Stimulated activated CD8-positive, alpha-beta memory T cell treated with anti-CD3 and anti-CD28 coated beads, Interleukin-4, amount 100 ng/mL, for 24 hours (primary cell): ENCODE measurements at places on chromosomes 7 and 10.
A peak's percentile ranks its signal among the peaks of the same experiment; 100 is the strongest.

DNA sequence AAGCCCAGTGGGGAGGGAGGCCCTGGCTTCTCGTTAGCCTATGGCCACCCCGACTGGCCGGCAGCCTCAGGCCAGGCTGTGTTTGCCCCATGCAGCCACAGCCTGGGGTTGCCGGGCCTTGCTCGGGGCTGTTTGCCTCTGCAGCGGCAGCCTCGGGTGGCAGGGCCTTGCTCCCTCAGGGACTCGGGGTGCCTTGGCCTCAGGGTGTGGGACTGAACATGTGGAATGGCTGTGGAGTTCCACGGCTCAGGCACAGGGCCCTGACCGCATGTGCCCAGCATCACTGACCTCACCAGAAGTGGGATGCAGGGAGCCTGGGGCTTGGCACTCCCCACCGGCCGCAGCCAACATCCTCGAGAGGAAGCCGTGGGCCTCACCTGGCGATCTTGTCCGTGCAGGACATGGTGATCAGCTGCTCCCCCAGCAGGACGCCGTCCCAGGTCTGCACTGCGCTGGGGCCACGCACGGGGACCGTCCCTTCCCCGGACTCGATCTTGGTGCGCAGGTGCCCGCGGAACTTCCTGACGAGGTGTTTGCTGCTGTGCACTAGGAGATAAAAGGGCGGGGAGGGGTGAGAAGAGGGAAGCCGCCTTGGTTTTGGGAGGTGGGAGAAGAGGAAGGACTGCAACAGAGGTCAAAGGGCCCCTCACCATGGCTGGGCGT lies 160.5 kb downstream of the WDR37 start:
- DNase-seq, result no peak

- DNase-seq, result no peak
Observed at GRCh38 chr10:71581376-71581775, 138.2 kb downstream of the C10orf105 start.

DNA sequence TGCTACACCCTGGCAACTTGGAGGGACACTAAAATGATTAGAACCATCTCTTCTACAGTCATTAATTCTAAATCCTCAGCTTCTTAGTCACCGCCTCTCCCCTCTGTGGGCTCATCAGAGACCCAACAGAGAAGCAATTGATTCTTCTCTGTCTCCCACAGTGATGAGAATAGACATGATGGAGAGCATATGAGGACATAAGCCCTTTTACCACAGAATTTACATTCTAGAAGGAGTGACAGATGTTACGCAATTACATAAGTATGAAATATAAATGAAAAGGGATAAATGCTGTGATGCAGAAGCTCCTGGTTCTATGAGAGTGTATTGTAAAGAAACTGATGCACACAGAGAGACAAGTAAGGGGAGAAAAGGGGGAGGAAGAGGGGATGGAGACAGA lies 18.1 kb upstream of the ABCB5 start:
- DNase-seq, result no peak

GRCh38 chr10:122181041-122181732 lies 89.9 kb upstream of the BTBD16 start:
- DNase-seq, result no peak

DNA sequence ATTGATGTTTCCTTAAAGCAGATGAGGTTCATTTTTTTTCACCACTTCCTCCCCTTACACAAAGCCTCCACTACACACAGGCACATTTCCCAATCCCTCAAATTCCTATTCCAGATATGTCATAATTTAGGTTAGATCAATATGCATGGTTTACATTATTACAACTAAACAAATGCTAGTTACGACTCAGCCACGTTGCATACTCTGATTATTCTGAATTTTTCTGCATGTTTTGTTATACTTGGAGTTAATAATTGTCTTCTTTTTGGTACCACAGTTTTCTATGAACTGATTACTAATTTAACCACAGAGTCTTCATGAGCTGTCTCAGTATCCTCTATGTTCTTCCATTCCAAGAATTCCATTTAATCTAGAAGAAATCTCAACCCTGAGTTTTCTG lies 4.4 kb upstream of the BICC1 start:
- DNase-seq, result no peak

- no peak for DNase-seq
Observed at GRCh38 chr10:125114761-125115391, 45.5 kb downstream of the CTBP2 start.

DNA sequence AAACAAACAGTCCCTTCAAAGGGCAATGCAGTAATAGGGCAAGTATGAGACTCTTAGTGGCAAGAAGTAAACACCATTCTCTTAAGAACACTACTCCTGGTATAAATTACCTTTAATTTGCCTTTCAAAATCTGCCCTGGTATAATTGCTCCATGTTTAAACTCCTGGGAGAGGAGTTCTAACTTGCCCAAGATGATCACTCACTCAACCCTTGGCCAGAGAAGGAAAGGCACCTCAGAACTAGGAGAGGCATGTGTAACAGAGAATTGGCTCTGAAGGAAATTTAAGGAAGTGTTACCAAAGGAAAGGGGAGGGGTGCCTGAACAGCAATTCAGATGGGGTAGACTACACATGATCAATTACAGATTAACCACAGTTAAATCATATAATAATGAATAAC lies 1173.6 kb upstream of the SORCS1 start:
- DNase-seq, result no peak

DNA sequence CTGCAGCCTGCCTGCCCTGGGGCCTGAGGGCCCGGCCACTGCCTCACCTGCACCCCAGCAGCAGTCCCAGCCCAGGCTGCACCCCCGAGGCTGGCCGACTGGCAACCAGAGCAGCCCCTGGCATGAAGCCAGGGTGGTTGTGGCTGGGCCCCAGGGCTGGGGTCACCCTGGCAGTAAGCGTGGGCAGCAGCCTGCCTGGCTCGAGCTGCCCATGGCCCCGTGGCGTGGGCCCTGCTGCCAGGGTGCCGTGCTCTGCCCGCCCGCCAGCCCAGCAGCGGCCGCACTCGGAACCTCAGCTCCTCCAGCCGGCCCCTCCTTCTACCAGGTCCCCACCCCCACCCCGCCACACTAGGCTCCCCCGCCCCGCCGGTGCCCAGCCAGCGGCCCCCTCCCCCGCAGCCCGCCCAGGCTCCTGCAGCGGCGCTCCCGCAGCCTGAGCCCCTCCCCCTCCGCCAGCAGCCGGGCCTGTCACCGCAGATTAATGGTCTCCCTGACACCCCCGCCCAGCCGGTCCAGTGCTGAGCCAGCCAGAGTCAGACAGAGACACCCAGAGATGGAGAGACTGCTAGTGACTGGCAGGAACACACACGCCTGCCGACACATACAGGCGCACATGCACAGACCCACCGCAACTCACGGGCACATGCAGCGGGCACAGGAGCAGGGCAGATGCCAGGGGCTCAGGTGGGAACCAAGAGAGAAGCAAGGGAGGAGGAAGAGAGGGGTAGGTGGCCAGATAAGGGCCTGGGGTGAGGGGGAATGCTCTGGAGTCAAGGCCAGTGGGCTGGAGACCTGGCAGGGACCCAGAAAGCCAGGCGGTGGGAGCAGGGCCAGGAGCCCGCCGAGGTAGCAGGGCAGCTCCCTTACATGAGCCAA lies 22.4 kb downstream of the KCNH2 start:
- DNase-seq, result no peak

GRCh38 chr10:4006051-4006450 lies 221.0 kb upstream of the KLF6 start:
- no peak for DNase-seq

GRCh38 chr7:11376529-11376928 lies 402.9 kb downstream of the PHF14 start:
- no peak for DNase-seq

DNA sequence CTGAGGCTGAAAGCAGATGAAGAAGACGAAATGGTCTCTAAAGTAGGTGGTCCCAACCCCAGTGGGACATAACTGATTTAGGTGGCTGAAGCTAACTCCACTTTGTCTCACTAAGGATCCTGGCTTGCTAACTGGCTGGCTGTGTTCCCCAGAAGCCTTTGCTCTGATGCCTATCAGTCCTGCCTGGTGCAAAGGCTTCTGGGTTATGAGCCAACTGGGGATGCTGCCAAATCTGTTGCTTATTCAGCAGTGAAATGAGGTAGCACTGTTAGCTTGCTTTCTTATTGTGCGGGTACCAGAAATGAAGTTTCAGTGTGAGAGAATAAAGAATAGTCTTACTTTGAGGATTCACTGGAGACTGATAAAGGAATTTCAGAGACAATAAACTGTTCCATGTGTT lies 18.1 kb downstream of the PRKG1 start:
- DNase-seq, result no peak

GRCh38 chr10:71471006-71471405 lies 74.3 kb downstream of the CDH23 start:
- DNase-seq, result no peak

GRCh38 chr10:86083664-86084175 lies 282.9 kb downstream of the GRID1 start:
- DNase-seq, result no peak

- no peak for DNase-seq
Observed at GRCh38 chr7:142908921-142909890, 23.7 kb upstream of the TRPV6 start.

DNA sequence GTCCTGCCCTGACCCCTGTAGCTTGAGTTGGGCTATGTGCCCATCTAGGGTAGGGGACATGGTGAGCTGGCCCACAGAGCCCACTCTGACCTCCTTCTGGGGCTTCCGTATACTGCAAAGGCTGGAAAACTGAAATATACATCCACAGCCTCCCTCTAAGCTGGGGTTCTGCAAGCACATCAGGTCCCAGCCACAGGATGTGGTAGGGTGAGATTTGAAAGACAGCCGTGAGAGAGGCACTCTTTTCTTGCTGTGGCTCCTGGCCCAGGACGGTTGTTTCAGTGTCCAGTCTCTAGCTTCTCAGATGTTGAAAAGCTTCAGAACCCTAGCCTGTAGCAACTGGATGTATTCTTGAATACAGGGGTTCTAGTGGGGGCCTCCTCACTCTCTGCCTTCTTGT lies 60.1 kb upstream of the ADRB1 start:
- DNase-seq, result no peak

- DNase-seq, result no peak
Observed at GRCh38 chr10:68052463-68052862, 22.6 kb downstream of the HERC4 start.

GRCh38 chr7:127995881-127996215 lies 35.4 kb downstream of the LRRC4 start:
- no peak for DNase-seq

DNA sequence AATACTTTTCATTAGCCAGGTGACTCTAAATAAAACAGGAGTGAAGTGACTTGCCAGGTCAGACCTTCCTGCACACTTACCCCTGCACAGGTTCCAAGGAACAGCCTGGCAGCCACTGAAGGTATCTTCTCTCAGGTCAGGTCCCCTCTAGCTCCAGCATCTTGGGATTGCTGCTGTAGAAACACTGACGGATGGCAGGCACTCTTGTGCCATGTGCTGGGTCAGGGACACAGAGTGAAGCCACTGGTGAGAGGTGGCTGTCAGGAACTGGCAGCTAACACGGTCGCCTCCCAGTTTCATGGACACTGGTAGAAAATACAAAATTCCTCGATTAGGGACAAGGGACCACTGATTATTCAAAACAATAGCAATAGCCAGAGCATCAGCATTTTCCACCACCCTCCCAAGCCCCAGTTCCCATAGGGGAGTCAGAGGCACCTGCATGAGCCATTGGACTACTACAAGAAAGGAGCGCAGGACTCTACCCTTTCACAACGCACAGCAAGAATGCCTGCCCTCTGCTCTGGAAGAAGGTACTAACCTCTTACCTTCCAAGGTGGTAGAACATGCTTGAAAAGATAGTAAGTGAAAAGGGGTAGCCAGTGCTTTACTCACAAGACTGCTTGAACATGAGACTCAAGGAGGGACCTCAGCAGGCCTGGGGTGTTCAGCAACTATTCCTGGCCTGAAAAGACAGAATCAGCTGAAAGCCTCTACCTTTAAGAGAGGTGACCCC lies 5.1 kb upstream of the MYO1G start:
- no peak for DNase-seq

- no peak for DNase-seq
Observed at GRCh38 chr10:7260412-7260900, 150.4 kb downstream of the SFMBT2 start.

DNA sequence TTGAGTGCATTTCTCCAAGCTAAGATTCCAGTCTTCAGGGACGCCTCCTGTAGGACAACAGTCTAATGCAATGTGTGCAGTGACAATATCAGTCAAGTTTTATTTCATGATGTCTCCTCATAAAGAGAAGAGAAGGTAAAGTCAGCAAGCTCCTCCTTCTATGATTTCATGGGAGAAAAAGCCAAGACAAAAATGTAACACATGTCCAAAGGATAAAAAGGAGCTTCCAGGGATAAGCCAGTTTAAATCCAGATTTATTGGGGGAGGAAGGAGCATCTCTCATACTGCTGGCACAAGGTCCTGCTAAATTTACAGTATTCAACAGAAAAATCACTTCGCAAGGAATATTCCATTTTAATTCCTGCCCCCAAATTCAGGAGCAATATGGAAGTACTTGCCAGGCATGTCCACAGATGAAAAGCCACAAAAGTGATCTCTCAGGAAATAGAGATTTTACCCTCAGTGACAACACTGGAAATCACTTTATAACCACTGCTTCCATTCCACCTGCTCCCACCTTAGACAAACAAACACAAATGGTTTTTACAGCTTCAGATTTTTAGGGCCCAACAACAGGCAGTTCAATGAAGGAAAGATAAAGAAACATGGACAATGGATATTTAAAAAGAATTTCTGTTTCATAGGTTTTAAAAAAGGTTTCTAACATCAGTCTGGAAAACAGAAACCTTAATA lies 677.5 kb upstream of the C7orf33 start:
- no peak for DNase-seq

DNA sequence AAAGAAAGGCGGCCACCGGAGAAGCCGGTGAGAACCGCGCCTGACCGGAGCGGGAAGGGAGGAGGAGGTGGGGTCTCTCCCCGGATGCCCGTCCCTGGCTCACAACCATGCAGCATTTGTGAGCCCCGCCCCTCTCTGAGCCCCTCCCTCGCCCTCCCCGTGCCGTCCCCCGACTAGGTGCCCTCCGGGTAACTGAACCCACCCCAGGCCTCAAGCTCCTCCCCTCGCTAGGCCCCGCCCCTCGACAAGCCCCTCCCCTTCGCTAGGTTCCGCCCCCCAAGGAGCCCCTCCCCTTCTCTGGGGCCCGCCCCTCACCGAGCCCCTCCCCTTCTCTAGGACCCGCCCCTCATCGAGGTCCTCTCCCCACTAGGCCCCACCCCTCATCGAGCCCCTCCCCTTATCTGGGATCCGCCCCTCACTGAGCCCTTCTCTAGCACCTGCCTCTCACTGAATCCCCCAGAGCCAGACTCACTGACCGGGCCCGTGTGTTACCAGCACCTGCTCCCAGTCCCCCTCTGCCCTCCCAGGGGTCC lies 42.2 kb upstream of the HSPB1 start:
- DNase-seq, result peak; percentile 24

DNA sequence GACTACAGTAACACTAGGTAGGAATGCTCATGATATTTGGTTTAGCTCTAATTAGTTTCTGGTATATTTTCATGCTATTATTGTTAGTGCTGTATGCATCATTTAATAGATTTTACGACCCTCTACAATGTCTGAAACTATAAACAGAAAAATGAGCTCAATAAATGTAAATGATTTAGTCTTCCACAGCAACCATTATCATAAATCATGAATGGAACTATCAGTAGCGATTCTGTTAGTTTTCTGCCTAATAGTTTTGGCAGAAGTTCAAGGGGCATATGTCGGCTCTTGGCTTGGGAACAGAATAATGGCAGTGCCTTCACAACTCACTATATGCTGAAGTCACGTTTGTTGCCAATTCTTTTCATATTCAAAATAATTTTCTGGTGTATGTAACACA lies 494.8 kb downstream of the PARD3 start:
- no peak for DNase-seq
